ENCODE measurements at places on chromosomes 13 and 19. TPM values are rescaled to one million over a fixed set of nuclear protein-coding genes. Genes with fewer than 3 reads are reported as not detected.

GRCh38 chr13:53783471-53783870, 754.9 kb downstream of the OLFM4 start:
- DNase-seq = no peak

DNA sequence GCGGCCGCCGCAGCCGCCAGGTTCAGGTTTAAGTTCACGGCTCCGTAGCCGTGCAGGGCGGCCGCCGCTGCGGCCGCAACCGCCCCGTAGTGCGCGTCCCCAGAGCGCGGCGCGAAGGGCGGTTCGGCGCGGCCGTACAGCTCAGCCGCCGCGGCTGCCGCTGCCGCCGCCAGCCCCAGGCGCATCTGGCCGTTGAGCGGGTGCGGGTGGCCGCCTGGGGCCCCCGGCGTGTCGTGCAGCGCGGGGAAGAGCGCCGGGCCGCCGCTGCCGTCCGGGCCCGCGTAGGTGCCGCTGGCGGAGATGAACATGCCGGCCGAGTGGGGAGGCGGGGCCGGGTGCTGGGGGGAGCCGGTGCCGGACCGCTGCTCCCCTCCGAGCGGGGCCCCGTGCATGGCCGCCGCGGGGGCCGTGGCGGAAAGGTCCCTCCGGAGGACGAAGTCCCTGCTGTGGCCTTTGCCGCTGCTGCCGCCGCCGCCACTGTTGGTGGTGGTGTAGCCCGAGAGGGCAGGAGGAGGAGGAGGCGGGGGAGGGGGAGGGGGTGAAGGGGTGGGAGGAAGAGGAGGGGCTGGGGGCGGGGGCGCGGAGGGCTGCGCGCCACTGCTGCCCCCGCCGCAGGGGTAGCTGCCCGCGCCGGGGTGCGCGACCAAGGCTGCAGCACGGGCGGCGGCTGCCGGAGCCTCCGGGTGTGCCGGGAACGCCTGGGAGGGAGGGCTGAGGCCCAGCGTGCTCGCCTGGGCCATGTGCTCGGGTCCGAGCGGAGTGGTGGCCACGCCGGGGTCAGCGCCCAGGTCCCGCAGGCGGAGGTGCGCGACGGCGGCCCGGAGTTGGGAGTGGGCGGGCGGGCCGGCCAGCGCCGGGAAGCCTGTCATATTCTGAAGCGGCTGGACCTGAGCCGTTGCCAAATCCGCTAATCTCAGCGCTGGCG, 654 bp downstream of the ZIC5 start:
- DNase-seq = no peak

DNA sequence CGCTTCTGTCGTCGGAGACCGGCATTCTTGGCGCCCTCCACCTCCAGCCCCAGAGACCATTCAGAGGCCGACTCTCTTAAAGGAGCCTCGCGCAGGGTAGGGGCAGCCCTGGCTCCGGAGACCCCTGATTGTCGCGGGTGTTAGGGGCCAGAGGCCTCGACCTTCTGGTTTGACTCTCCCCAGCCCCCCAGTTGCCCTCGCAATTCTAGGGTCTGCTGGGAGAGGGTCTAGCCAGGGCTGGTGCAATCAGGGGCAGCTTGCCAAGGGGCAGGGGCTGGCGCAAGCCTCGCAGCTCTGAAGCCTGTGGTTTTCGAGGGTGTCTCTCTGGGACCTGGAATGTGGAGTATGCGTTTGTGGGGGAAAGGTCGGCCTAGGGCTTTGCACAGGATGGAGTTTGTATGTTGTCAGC, 1.6 kb upstream of the SLC7A10 start:
- no peak for DNase-seq

PRKCG gene
- total RNA-seq = 2.5 TPM

DNA sequence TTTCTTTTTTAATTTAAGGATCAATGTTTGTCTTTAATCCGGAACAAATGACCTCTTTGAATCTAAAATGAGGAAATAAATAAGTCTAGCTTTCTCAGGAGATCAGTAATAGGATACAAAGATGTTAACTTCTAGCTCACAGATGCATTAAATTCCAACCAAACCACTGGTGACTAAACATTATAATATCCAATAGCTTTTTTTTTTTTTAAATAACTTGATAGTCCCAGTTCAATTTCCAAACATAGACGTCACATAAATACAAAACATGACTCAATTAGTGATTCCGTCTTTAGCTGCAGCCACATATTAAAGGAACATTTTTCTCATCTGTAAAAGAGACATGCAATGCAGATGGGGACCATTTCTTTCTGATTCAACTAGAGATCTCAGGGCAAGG, 390.5 kb upstream of the PCDH9 start:
- DNase-seq = no peak

All from Panc1 (cell line).